Upper lobe of left lung (tissue), 6 donors: ENCODE measurements at places on chromosomes 3 and 15. TPM values are rescaled to one million over a fixed set of nuclear protein-coding genes. Genes with fewer than 3 reads are reported as not detected.

GRCh38 chr3:127690106-127690505 lies 17.4 kb downstream of the ABTB1 start:
- no peaks in the 10 kb centered on the region for H3K36me3 ChIP-seq
- no peaks in the 10 kb centered on the region for H3K27me3 ChIP-seq
- peak overlapping the region; percentile 6 for H3K27ac ChIP-seq
- no peaks in the 10 kb centered on the region for H3K4me1 ChIP-seq
- H3K4me3 ChIP-seq, result no peak overlapping the region
- DNase-seq, result no peak

- H3K36me3 ChIP-seq, result no peaks in the 10 kb centered on the region
- H3K4me3 ChIP-seq, result no peak overlapping the region
- peaks cover 4% of the 10 kb centered on the region for H3K4me1 ChIP-seq
- H3K27ac ChIP-seq, result no peak overlapping the region
- H3K27me3 ChIP-seq, result no peaks in the 10 kb centered on the region
- no peak for DNase-seq
Observed at GRCh38 chr3:69251078-69251805, 128.8 kb upstream of the LMOD3 start.

DNA sequence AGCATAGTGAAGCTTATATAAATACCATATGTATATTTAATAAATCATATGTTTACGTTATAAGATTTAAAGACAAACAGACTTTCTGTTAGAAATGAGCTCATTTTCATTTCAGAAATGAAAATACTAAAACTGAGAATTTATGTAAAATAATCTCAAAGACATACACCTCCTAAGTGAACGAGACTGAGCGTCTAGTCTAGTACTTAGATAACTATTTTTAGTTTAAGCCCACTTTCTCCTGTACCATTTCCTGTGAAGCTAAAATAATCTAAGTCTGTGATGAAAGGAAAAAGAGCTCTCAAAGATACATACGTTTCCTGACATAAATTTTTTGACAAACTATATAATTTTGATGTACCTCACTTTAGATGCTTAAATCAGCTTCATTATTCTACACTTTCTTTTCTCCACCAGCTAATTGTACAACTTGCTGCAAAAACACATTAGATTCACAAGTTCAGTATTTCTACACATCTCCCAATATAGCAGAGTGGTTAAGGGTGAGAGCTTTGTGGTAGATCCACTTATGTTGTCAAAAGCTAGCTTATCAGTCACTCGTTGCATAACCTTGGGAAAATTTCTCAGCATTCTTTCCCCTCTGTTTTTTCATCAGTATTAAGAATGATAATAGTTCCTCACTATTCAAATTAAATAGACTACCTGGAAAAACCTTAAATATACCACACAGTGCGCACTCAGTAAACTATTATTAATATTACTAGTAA lies 703.0 kb downstream of the PLOD2 start:
- no peak overlapping the region for H3K27ac ChIP-seq
- no peaks in the 10 kb centered on the region for H3K27me3 ChIP-seq
- no peak overlapping the region for H3K4me3 ChIP-seq

DNA sequence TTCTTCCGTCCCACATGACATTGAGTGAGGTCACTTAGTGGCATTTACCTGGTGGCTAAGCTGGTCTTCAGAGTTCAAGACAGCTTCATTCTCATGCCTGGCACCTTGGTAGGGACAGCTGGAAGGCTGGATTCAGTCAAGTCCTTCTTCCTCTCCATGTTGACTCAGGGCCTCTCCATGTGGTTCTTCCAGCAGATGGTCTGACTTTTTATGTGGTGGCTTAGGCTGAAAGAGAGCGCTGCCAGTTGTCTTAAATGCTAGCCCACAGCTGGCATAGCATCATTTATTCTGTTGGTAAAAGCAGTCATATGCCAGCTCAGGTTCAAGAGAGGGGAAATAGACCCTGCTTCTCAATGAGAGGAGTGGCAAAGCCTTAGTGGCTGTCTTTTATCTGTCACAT lies 53.0 kb upstream of the CTDSPL start:
- H3K36me3 ChIP-seq, result peaks cover 6% of the 10 kb centered on the region
- H3K4me3 ChIP-seq, result no peak overlapping the region
- DNase-seq, result no peak
- peaks cover 13% of the 10 kb centered on the region for H3K4me1 ChIP-seq

DNA sequence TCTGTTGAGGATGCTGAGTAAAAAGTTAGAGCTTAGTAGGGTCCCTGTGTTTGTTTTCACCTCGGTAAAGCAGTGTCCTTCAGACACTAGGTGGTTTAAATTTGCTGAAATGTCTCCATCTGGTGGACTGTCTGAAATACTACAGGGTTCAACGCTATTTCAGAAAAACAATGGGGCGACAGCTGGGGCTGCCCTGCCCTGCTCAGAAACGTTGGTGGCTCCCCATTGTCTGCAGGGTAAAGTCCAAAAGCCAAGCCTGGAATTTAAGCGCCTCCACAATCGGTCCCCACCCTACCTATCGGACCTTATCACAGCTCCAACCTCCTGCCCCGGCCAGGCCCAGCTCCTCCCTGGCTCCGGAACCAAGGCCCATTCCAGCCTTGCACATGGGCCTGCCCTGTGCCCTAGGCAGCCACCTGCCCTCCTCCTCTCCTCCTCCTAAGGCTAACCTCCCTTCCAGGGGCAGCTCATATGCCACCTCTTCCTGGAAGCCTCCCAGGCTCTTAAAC lies 4.3 kb upstream of the TSEN2 start:
- H3K4me3 ChIP-seq, result no peak overlapping the region
- no peak overlapping the region for H3K27ac ChIP-seq
- no peaks in the 10 kb centered on the region for H3K27me3 ChIP-seq
- H3K4me1 ChIP-seq, result peaks cover 17% of the 10 kb centered on the region
- no peak for DNase-seq
- no peaks in the 10 kb centered on the region for H3K36me3 ChIP-seq

GRCh38 chr3:89058371-89058770 lies 49.0 kb upstream of the EPHA3 start:
- H3K4me3 ChIP-seq, result no peak overlapping the region
- no peaks in the 10 kb centered on the region for H3K4me1 ChIP-seq
- H3K27me3 ChIP-seq, result no peaks in the 10 kb centered on the region
- DNase-seq, result no peak
- no peaks in the 10 kb centered on the region for H3K36me3 ChIP-seq
- H3K27ac ChIP-seq, result no peak overlapping the region

DNA sequence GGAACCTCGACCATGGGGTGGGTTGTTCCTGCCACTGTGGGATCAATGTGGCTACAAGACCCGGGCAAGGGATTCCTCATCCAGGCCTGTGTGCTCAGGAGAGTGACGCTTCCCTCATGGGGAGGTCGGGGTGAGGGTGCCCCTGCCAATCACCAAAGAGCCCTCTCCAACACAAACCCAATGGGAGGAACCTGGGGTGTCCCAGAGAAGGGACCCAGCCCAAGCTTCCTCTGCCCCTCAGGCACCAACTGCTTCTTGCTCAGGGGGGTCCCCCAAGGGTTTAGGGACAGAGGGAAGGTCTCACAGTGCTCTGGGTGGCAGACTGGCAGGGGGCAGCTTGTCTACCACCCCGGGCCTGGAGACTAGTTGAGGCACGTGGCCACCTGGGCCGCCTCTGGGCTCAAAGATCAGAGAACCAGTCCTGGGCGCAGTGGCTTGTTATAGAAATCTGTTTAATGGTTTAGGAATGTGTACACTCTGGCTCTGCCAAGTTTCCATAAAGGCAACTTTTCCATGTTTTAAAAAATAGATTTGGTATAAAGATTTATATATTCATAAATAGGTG lies 26.6 kb downstream of the GP9 start:
- DNase-seq, result no peak
- H3K27ac ChIP-seq, result peak overlapping the region; percentile 85
- H3K4me3 ChIP-seq, result no peak overlapping the region
- peaks cover 12% of the 10 kb centered on the region for H3K4me1 ChIP-seq

DNA sequence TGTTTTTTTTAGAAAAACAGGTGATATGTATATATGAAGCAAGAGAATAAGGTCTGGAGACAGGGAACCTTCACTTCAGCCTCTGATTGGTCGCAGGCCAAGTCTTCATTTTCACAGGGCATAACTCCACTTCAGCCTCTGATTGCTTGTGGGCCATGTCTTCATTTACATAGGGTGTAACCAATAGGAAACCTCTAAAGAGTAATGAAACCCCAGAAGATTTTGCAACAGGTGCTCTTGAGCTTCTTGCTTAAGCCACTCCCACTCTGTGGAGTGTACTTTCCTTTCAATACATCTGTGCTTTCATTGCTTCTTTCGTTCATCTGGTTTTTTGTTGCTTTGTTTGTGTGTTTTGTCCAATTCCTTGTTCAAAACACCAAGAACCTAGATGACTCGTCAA lies 22.6 kb upstream of the SCG3 start:
- no peaks in the 10 kb centered on the region for H3K4me1 ChIP-seq
- no peak overlapping the region for H3K27ac ChIP-seq
- H3K27me3 ChIP-seq, result no peaks in the 10 kb centered on the region
- no peak overlapping the region for H3K4me3 ChIP-seq
- no peaks in the 10 kb centered on the region for H3K36me3 ChIP-seq
- no peak for DNase-seq

DNA sequence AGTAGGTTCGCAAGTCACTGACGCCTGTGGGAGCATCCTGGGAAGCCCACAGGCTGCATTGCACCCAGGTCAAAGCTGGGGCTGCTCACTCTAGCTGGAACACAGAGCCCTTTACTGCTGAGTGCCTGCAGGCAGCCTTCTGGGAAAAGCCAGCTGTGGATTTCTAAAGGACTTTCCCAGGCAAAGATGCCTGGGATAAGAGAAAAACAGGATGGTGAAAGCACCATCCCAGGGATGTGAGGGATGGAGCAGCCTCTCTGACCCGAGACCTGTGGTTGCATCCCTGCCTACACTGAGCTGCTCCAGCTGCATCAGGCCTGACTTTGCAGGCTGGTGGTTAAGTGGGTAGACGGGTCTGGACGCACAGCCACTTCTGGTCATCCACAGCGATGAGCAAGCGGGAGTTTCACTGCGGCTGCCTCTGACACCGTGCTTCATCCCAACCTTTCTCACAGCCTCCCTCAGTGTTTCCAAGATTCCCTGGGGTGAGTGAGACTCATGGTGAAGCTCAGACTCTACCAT lies 52.5 kb upstream of the AMOTL2 start:
- no peaks in the 10 kb centered on the region for H3K4me1 ChIP-seq
- no peak overlapping the region for H3K4me3 ChIP-seq
- H3K27me3 ChIP-seq, result no peaks in the 10 kb centered on the region
- DNase-seq, result no peak

DNA sequence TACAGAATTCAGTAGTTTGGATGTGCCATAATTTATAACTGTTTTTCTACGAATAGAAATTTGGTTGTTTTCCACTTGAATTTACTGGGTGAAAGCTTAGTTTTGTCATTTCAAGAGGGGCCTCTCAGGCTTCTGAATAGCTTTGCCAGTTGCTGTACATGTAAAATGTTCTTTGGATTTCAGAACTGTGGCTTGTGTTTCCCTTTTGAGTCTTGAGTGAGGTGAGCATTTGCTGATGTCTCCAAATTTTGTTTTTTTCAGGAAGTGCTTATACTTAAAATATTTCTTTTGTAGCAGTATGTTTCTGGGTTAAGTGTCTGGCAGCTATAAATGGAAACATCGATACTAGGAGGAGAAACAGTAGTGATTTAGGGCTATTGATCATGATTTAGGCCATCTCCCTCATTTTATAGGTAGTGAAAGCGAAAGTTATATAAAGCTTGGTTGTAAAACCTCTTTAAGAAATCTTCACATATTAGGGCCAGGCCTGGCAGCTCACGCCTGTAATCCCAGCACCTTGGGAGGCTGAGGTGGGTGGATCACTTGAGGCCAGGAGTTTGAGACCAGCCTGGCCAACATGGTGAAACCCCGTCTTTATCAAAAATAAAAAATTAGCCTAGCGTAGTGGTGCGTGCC lies 9.2 kb upstream of the TRAK1 start:
- H3K36me3 ChIP-seq, result peaks cover 1% of the 10 kb centered on the region
- H3K27me3 ChIP-seq, result no peaks in the 10 kb centered on the region
- H3K4me3 ChIP-seq, result no peak overlapping the region
- H3K4me1 ChIP-seq, result peaks cover 32% of the 10 kb centered on the region

- DNase-seq, result no peak
- no peak overlapping the region for H3K27ac ChIP-seq
- no peak overlapping the region for H3K4me3 ChIP-seq
- H3K27me3 ChIP-seq, result no peaks in the 10 kb centered on the region
- no peaks in the 10 kb centered on the region for H3K36me3 ChIP-seq
- H3K4me1 ChIP-seq, result no peaks in the 10 kb centered on the region
Observed at GRCh38 chr3:88189361-88189810, 39.6 kb downstream of the C3orf38 start.

The TRPM1 gene
- total RNA-seq, result not detected

The CD200R1 gene
- 0.76 TPM for total RNA-seq

The ZNF80 gene
- total RNA-seq, result 0.09 TPM

The CCNB2 gene
- total RNA-seq, result 1.7 TPM

The CCDC80 gene
- 19.6 TPM for total RNA-seq

The RHOA gene
- 494 TPM for total RNA-seq

The VGLL3 gene
- total RNA-seq, result 39.2 TPM
